ENCODE measurements at places on chromosomes 3 and 15.

DNA sequence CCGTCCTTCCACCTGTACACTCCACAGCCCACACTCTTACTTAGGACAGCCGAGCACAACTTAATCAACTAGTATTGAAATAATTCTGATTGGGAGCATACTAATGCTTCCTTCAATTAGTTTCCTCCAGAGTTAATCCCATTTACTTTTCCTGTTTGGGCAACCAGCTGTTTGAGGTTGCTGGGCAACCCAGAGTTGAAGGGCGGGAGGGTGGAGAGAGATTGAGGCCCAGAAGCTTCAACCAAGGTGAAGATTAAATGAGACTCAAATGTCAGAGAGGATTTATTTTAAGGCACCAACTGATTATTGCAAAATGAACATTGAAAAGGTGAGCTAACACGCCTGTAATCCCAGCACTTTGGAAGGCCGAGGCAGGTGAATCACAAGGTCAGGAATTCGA lies 428.5 kb upstream of the SEMA6D start:
- H3K4me1 ChIP-seq = peaks cover 4% of the 10 kb centered on the region
- no peak for DNase-seq
- H3K27ac ChIP-seq = no peak overlapping the region
- no peak overlapping the region for H3K4me3 ChIP-seq
- H3K27me3 ChIP-seq = no peaks in the 10 kb centered on the region
- no peaks in the 10 kb centered on the region for H3K36me3 ChIP-seq

- H3K4me1 ChIP-seq = peaks cover 5% of the 10 kb centered on the region
- no peaks in the 10 kb centered on the region for H3K27me3 ChIP-seq
- H3K36me3 ChIP-seq = no peaks in the 10 kb centered on the region
- H3K27ac ChIP-seq = no peak overlapping the region
- no peak overlapping the region for H3K4me3 ChIP-seq
Measured at GRCh38 chr3:67384760-67385397, 269.5 kb downstream of the SUCLG2 start.

DNA sequence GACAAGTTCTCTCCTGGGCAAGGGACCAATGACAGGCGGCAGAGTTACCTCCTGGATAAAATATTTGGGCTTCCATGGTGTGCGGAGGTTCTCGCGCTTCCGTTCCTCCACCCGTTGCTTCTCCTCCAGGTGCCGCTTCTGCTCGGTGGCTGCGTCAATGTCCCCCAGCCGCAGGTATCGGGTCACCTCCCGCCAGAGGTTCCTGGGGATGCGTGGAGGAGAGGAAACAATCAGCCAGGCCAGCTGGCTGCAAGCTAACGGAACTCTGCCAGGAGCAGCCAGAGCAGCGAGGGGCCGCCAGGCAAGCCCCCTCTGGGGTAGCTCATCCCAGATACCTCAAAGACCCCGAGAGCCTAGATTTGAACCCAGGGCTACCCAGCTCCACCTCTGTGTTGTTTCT lies 131.3 kb downstream of the STT3B start:
- no peaks in the 10 kb centered on the region for H3K27me3 ChIP-seq
- no peak overlapping the region for H3K4me3 ChIP-seq
- no peak overlapping the region for H3K27ac ChIP-seq
- no peaks in the 10 kb centered on the region for H3K36me3 ChIP-seq

DNA sequence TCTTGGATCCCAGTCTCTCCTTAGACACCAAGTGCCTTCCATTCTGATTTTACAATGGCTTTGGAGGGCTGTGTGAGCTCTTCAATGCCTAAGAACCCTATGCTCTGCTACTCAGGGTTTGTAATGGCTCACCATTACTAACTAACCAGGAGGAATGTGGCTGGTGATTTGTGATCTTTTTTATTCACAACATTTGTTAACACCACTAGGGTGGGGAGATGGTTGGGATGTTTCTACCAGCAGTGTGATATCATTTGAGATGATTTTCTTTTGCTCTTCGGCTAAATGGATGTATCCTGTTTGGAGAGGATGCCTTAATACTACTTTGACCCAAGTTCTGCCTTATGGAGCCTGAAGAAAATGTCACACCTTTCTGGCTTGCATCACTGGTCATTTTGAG lies 226.9 kb downstream of the MFSD1 start:
- no peak overlapping the region for H3K27ac ChIP-seq
- H3K4me3 ChIP-seq = no peak overlapping the region
- no peak for DNase-seq
- H3K4me1 ChIP-seq = no peaks in the 10 kb centered on the region
- no peaks in the 10 kb centered on the region for H3K27me3 ChIP-seq
- H3K36me3 ChIP-seq = no peaks in the 10 kb centered on the region

GRCh38 chr3:5787861-5788488 lies 600.5 kb downstream of the EDEM1 start:
- H3K4me3 ChIP-seq = no peak overlapping the region
- no peak overlapping the region for H3K27ac ChIP-seq
- H3K27me3 ChIP-seq = no peaks in the 10 kb centered on the region
- DNase-seq = no peak
- no peaks in the 10 kb centered on the region for H3K36me3 ChIP-seq
- no peaks in the 10 kb centered on the region for H3K4me1 ChIP-seq

GRCh38 chr15:86333819-86334218 lies 254.1 kb downstream of the AGBL1 start:
- no peaks in the 10 kb centered on the region for H3K27me3 ChIP-seq
- no peaks in the 10 kb centered on the region for H3K36me3 ChIP-seq
- H3K4me3 ChIP-seq = no peak overlapping the region
- no peaks in the 10 kb centered on the region for H3K4me1 ChIP-seq
- no peak overlapping the region for H3K27ac ChIP-seq
- DNase-seq = no peak

- H3K4me1 ChIP-seq = no peaks in the 10 kb centered on the region
- H3K36me3 ChIP-seq = no peaks in the 10 kb centered on the region
- peak; percentile 42 for DNase-seq
- no peak overlapping the region for H3K27ac ChIP-seq
- H3K4me3 ChIP-seq = no peak overlapping the region
Measured at GRCh38 chr3:96863129-96863740, 48.8 kb downstream of the EPHA6 start.

DNA sequence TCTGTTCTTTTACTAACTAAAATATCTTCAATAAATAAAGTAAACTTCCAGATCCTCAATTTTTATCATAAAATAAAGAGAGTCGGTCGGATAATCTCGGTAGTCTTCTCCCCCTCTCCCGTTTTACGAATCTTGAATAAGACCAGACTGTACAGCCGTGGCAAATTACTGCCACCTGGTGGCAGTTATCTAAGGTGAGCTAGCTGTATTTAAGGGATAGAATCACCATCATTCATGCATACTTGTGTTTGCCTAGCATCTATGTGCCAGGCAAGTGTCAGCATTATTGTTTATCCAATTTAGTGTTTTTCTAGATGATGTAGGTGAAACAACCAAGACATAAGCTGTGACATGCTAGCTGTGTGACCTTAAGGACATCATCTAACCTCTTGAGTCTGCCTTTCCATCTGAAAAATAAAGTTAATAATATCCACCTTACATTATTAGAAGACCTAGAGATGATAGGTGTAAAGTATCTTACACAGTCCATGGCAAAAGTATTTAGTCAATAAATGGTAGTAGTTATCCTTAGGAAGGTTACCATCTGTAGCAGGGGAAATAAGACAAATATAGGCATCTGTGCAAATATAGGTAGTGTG lies 21.3 kb downstream of the DUT start:
- H3K27ac ChIP-seq = no peak overlapping the region
- no peak overlapping the region for H3K4me3 ChIP-seq
- no peaks in the 10 kb centered on the region for H3K36me3 ChIP-seq

- no peaks in the 10 kb centered on the region for H3K36me3 ChIP-seq
- H3K27me3 ChIP-seq = no peaks in the 10 kb centered on the region
- H3K27ac ChIP-seq = no peak overlapping the region
- no peaks in the 10 kb centered on the region for H3K4me1 ChIP-seq
- H3K4me3 ChIP-seq = no peak overlapping the region
Measured at GRCh38 chr3:144307951-144308350, 336.3 kb downstream of the DIPK2A start.

GRCh38 chr15:64430000-64430735 lies 30.2 kb upstream of the ZNF609 start:
- H3K4me1 ChIP-seq = peaks cover 3% of the 10 kb centered on the region
- H3K27me3 ChIP-seq = no peaks in the 10 kb centered on the region
- H3K4me3 ChIP-seq = no peak overlapping the region
- no peak overlapping the region for H3K27ac ChIP-seq
- H3K36me3 ChIP-seq = no peaks in the 10 kb centered on the region

- no peaks in the 10 kb centered on the region for H3K4me1 ChIP-seq
- DNase-seq = no peak
- peak overlapping the region; percentile 3 for H3K27ac ChIP-seq
- H3K4me3 ChIP-seq = peak overlapping the region; percentile 87
Measured at GRCh38 chr15:63043335-63044076, 959 bp downstream of the TPM1 start.

GRCh38 chr3:95886616-95887015 lies 927.8 kb upstream of the EPHA6 start:
- no peak overlapping the region for H3K27ac ChIP-seq
- H3K36me3 ChIP-seq = no peaks in the 10 kb centered on the region
- no peaks in the 10 kb centered on the region for H3K27me3 ChIP-seq
- no peak overlapping the region for H3K4me3 ChIP-seq
- DNase-seq = no peak

DNA sequence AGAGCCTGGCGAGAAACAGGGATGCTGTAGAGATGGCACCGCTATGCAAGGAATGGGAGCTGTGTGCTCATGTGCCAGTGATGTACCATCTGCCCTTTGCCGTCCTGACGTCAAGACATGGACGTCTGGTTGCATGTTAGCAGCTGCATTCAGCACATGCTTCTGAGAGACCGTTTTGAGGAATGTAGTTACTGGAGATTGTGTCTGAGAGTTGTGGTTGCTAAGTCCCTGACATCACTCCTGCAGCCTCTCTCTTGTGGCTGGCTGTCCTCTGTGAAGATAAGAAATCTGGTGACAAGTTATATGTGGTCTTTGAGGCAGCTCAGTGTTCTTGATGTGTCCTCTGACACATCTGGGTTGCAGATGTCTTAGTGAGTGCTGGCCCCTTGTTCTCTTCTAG lies 165.1 kb downstream of the APBA2 start:
- no peaks in the 10 kb centered on the region for H3K36me3 ChIP-seq
- no peaks in the 10 kb centered on the region for H3K4me1 ChIP-seq
- H3K27ac ChIP-seq = no peak overlapping the region
- no peak for DNase-seq
- H3K4me3 ChIP-seq = no peak overlapping the region

DNA sequence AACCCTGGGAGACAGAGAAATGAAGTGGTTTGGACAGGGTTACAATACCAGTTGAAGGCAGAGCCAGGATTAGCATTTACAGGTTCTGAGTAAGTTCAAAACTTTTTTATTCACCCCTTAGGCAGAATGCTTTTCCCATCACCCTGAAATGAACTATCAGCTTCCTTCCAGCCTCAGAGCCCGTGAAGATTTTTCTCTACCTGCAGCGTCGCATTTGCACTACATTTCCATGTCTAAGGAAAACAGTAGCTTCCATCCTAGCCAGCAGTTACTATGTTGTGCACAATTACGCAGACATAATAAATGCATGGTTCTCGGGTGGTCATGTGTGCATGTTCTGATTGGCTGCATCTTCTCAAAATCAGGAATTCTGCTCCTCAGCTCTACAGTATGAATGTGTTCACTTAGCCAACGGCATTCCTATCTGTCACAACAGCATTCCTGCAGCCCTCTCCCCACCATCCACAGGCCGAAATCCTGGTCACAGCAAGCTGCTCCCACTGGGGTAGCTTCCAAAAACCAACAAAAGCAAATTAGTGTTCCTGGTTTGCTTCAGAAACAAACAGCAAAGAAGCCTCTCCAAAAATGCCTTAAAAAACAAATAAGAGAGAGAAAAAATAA lies 510.8 kb upstream of the SEMA6D start:
- H3K4me1 ChIP-seq = no peaks in the 10 kb centered on the region
- DNase-seq = no peak
- no peaks in the 10 kb centered on the region for H3K27me3 ChIP-seq

All from ovary (tissue), 10 donors.